ENCODE measurements at places on chromosomes 13 and 19.

DNA sequence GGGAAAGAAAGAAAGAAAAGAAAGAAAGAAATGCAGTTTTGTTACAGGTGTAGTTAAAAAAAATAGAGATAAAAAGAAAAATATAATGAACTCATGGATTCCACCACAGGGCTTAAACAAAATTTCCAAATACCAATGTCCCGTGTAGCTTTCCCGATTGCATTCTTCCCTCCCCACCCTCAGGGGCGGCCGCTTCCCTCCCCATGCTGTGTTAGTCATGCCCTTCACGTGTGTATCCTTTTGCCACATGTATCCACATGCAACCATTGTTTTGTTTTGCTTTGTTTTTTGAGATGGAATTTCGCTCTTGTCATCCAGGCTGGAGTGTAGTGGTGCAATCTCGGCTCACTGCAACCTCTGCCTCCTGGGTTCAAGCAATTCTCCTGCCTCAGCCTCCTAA, 3.6 kb upstream of the KMT5C start:
- DNase-seq, result no peak

DNA sequence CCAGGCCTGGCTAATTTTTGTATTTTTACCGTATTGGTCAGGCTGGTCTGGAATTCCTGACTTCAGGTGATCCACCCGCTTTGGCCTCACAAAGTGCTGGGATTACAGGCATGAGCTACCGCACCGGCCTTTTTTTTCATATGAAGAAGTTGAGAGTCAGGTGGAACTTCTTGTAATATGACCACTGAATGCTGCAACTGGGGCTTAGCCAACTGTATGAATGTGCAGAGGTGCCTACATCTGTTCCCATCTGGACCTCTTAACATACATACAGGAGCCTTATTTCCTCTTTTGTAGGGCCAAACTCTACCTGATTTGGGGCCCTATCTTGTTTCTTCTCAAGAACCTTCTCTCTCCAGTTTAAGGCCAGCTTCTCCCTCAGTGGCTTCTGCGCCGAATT, 11.9 kb upstream of the GGACT start:
- DNase-seq, result no peak

DNA sequence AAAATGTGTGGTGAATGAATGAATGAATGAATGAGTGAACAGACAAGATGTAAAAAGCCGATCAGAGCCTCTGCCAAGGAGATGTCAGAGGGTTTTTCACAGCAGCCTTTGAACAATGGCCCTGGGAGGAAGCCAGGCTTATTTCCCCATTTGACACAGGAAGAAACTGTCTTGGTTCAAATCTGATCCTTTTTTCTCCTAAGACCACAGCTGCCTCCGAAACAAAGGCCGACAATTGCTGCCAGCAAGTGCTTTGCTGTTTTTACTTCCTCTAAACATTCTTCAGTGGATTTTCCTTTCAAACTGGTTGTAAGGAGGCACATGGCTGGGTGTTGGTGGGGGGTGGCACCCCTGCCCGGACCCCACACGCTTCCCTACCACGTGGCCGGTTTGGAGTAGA, 44.2 kb upstream of the HOMER3 start:
- DNase-seq, result no peak

DNA sequence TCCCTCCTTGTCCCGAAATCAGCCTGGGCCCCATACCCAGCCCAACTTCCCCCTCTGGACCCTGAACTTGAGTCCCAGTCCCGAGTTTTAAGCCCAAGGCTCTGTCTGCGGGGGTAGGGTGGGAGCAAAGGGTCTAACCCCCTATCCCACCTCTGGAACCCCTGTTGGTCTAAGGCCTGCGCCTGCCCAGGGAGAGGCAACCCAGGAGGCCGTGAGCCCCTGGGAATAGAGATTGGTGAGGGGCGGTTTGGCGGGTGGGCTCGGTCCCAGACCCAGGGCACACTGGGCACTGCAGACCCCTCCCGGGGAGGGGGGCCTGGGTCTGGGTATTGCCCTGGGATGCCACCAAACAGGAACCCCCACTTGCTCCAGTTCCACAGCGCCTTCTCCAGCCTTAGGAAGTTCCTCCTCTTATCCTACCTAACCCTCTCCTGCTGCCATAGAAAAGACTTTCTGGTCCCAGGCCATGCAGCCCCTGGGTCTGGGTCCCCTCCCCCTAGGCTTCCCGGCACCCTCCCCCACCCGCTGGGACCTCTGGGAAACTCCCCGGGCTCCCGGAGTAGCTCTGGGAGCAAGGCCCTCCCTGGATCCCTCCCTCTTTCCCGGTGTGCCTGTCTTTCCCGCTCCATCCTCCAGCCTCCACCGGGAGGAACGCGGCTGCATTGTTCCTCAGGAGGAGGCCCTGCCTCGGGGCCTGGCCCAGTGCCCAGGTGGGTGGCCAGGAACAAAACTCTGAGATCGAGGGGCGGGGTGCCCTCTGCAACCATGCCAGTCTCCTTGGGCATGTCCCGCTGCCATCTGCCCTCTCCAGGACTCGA, 33.6 kb upstream of the NANOS3 start:
- no peak for DNase-seq

- no peak for DNase-seq
Observed at GRCh38 chr19:38360351-38360750, 14.0 kb upstream of the PSMD8 start.

GRCh38 chr19:18443831-18444230, 5.9 kb upstream of the ISYNA1 start:
- no peak for DNase-seq

GRCh38 chr19:15299568-15300409, 32.5 kb downstream of the BRD4 start:
- no peak for DNase-seq

DNA sequence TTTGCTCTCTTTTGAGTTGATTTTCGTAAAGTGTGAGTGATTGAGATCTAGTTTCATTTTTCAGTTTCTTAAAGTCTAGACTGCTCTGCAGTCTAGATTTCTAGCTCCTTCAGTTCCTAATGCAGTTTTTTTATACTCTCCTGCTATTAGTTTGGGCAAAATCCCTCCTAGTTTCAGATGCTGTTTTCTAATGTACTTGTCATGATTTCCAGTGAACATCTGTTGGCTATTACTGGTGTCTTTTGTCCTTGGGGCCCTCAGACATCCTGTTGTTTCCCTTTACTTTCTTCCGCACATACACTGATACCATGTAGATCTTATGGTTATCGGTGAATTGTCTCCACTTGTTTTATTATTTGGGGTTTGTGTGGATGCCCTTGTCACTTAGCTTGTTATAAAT, 292.1 kb downstream of the TDRD3 start:
- no peak for DNase-seq

DNA sequence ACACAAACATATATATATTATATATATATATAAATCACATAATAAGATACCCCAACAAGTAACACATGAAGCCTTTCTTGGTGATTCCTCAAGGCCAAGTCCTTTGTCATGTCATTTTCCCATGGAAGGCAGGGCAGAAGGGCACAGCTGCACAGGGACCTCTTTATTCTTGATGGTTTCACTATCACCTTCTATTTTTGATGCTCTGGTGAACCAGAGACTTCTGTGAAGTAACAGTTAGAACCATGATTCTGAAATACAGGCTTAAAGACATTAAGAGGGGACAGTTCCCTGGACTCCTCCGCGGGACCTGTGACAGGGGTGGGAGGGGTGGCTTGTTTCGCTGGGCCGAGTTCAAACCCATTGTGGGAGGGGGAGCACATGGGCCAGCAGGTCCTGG, 104.0 kb downstream of the DGKH start:
- DNase-seq, result no peak

DNA sequence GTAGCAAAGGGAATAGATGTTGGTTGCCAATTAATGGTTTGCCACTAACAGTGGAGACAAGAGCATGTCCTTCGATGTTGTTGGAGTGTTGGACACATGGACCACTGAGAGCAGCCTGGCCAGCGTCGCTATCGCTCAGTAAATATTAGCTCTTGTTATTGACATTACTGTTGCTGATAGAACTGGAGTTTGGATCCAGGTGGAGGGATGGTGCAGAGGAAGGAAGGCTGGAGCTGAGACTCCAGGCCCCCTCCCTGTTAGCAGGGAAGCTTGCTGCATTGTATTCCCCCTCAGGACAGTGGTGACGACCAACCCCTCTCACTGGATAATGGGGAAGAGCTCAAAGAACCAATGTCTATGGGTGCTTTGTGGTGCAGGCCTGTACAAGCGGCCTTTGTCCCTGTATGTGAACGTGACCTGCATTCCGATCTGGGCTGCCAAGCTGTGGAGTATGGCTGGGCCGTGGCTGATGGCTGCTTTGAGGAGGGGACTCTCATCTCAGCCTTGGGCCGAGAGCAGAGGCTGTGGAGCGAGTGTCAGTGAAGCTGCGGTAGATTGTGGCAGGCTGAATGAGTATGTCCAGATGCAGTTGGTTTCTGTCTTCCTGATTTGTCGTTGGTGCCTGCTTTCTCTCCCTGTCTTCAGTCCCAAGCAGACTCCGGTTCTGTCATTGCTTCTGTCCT, 7.0 kb downstream of the CLASRP start:
- no peak for DNase-seq

DNA sequence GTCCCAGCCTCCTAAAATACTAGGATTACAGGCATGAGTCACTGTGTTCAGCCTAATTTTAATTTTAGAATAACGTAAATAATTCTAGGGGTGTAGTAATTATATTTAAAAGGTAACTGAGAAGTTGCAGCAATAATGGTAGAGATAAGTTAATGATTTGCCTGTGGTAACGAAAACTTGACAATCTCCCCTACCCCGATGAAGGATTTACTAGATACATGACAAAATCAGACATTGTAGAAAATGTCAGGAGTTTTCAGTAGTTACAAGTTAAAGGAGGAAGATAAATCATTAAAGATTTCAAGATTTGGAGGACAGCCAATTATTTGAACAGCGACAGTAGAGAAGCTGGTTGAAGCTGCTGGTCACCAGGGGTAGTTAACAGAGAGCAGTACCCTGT, 652.2 kb upstream of the PCDH20 start:
- DNase-seq, result no peak

GRCh38 chr13:43785650-43786471, 911 bp downstream of the ENOX1 start:
- DNase-seq, result no peak

DNA sequence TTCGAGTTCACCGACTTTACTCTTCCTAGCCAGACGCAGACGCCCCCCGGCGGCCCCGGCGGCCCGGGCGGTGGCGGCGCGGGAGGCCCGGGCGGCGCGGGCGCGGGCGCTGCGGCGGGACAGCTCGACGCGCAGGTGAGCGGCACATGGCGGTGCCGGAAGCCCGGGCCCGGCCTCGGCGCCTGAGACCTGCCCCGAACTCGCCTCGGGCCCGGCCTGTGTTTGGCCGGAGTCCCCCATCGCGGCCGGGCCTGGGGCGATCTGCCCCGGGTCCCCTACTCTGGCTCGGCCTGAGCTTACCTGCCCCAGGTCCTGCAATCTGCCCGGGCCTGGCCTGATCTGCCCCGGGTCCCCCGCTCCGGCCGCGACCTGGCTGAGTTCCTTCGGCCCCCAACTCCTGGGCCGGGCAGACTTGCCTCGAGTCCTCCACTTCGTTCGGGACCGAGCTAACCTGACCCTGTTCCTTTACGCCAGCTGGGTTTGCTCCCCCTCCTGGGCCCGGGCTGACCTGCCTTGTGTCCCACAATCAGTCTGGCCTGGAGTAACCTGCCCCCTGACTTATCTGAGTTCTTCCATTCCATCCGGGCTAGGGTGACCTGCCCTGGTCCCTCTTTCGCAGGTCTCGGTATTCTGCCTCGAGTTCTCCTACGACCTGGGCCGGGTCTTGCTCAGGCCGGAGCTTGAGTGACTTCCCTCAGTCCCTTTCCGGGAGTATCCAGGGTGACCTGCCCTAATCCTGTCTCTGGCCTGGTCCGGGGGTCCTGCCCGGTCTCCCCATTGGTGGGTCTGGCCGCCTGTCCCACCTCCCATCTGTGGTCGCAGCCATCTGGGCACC, 764 bp downstream of the UPF1 start:
- no peak for DNase-seq

DNA sequence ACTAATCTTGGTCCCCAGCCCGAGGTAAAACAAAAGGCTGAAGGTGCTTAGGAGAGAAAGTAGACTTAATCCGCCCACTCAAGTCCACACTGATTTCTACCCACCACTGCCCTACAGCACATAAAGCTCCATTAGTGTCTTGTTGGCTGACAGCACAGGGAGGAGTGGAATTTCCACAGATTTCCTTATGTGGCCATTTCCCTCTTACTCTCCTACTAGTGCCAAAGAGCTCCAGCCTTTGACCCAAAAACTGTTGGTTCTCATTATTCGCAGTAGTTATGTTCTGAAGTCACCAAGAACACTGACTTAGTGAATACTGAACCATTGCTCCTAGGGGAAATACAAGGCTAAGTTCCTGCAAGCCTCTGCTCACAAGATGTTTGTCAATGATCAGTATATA, 61.2 kb downstream of the RAB20 start:
- no peak for DNase-seq

- DNase-seq, result no peak
Observed at GRCh38 chr13:92463134-92463533, 763.5 kb upstream of the GPC6 start.

GRCh38 chr13:57018915-57019314, 121.8 kb upstream of the PRR20A start:
- DNase-seq, result no peak

- DNase-seq, result no peak
Observed at GRCh38 chr19:18452386-18452785, 14.5 kb upstream of the ISYNA1 start.

GRCh38 chr19:1923319-1923718, 17.7 kb upstream of the CSNK1G2 start:
- no peak for DNase-seq

GRCh38 chr13:110055089-110055488, 251.9 kb downstream of the COL4A1 start:
- DNase-seq, result peak; percentile 2

- DNase-seq, result peak; percentile 22
Observed at GRCh38 chr13:21557995-21558394, 46.0 kb downstream of the MICU2 start.

DNA sequence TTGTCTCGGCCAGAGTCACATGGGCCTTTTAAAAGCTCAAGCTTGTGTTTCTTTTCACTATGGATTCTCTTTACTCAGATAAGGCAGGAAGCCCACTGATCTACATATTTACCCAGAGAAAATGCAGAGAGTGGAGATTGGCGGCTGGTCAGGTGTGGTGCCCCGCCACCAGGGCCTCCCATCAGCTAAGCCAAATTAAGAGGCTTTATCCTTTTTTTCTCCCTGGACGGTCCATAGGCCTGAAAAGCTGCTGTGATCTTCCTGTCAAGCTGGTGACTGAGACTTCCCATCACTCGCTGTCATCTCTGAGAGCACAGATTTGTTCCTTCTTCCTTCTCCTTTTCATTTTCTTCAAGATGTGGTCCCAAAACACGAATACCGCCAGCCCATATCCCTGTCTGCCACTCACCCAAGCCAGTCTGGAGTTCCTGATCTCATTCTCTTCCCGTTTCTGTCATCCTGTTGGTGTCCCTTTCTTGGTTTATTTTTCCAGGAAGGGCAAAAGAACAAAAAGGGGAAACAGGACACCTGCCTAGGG, 1.9 kb downstream of the SAFB start:
- DNase-seq, result no peak

- DNase-seq, result no peak
Observed at GRCh38 chr13:48431987-48432615, 19.2 kb upstream of the LPAR6 start.
